ENCODE measurements at places on chromosomes 3 and 15.

- DNase-seq, result no peak
Measured at GRCh38 chr3:136162322-136162721, 33.8 kb downstream of the MSL2 start.

- DNase-seq, result peak; percentile 77
Measured at GRCh38 chr15:64686130-64686735, 89.2 kb downstream of the RBPMS2 start.

GRCh38 chr3:143529018-143529478 lies 319.2 kb downstream of the SLC9A9 start:
- no peak for DNase-seq

DNA sequence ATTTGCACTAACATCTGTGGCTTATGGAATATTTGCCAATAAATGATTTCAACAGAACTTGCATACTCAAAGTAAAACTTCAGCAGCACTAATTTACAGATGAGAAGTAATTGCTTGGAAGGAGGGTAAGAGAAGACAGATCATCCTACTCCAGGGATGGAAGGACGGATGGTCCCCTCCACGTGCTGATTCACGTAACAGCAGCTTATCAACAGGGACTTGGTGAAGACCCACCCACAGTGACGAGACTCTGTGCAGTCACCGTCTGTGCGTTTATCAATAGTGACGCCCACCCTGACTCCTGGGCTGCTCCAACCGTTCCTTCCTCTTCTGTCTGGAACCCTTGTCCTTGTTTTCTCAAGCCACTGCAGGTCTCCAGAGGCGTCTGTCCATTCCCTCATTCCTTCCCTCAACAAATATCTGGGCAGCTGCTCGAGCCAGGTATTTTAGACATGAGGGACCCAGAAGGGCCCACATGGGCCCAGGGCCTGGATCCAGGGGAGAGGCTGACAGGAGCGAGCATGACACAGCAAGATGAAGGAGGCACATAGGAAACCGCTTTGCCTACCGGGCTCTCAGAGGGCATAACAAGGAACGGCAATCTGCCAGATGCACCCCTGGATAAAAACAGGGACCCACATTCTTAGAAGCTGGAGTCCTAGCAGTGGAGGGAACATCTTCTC lies 33.3 kb downstream of the PCSK6 start:
- no peak for DNase-seq

GRCh38 chr3:95751509-95751908 lies 1062.9 kb upstream of the EPHA6 start:
- DNase-seq, result no peak

DNA sequence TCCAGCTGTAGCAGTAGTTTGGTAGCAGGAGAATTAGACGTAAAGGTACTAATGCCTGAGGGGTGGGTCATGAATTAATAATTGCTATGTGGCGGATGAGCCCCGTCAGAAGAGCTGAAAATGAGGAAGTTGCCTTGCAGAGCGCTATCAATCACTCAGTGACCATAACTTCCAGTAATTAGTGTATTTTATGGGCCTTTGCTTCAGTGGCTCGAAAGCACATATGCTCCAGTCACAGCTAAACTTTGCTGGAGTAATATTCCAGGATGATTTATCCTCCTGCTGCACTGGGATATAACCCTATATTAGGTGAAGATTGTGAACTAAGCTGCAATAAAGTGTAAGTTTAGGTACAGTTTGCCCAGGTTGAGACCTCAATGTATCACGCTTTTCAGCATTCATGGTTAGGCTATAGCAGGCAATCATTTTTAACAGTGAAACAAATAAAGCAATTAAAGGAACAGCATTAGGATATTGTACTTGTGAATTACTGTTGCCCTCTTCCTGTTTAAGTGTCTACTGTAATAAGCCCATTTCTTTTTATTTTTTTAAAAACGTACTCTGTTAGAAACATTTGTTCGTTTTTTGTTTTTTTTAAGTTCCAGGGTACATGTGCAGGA lies 104.6 kb upstream of the SKOR1 start:
- DNase-seq, result no peak

GRCh38 chr3:178850450-178851190 lies 221.0 kb downstream of the ZMAT3 start:
- DNase-seq, result peak; percentile 14

DNA sequence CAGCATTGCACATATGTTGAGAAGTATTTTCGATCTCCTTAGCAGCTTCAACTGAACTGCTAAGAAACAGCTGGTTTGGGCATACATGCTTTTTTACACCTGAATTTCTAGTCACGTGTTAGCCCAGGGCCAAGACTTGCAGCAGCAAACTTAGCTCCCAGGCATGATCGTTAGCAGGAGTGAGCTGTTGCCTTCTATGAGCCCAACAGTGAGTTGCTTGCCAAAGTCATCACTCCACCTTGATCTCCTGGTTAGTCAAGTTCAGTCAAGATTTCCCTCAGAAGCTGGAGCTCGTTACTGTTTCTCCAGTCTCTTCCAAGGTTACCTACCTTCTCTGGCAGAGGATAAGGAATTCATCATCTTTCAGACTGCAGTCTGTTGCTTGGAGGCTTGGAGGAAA lies 100.4 kb upstream of the SEMA6D start:
- DNase-seq, result no peak

GRCh38 chr15:56767315-56767714 lies 34.0 kb upstream of the ZNF280D start:
- no peak for DNase-seq

DNA sequence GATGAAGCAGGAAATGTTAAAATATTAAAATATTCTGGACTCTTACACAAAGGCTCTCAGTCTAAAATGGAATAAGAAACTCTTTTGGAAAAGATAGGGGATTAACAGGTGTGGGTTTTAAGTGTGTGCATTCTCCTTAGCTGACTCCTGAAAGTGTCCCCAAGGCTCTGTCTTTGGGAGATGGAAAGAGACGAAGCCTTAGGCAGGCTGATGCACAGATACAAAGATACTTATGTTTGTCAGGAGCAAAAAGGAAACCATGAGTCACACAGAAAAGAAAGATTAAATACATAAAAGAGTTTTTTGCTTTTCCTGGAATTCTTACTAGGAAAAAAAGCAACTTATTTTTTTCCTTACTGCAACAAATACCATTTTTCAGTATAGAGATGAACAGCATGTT lies 23.8 kb upstream of the ABI3BP start:
- no peak for DNase-seq

Data from mesendoderm (in vitro differentiated cells).